SK-MEL-5 (cell line): ENCODE measurements at places on chromosomes 2 and 18.

DNA sequence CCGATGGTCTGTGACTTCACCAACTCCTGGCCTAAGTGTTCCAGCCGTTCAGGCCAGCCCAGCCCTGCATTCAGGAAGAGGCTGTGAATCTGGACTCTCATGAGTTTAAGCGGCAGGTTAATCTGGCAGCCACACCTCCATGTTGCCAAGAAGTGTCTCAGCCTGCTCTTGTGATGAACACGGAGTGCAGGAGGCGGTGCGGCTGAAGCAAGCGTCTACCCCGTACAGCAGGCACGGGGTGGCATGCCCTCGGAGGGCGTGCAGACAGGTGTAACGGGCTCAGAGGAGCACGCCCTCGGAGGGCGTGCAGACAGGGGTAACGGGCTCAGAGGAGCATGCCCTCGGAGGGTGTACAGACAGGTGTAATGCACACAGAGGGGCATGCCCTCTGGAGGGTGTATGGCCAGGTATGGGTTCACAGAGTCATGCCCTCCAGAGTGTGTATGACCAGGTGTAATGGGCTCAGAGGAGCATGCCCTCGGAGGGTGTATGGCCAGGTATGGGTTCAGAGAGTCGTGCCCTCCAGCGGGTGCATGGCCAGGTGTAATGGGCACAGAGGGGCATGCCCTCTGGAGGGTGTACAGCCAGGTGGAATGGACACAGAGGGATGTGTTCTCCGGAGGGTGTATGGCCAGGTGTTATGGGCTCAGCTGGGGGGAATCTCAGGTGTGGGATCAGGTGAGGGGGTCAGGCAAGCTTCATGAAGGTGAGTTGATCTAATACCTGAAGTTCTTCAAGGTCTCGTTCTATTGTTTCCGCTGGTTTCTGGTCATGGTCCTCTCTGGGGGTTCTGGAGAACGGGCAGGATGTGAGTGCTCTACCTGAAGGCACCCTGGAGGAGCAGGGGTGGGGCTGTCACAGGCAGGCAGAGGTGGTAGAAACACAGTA lies 22.6 kb downstream of the CROCC2 start:
- DNase-seq: no peak

- DNase-seq: no peak
Measured at GRCh38 chr18:37184209-37184868, 355.4 kb downstream of the KIAA1328 start.

DNA sequence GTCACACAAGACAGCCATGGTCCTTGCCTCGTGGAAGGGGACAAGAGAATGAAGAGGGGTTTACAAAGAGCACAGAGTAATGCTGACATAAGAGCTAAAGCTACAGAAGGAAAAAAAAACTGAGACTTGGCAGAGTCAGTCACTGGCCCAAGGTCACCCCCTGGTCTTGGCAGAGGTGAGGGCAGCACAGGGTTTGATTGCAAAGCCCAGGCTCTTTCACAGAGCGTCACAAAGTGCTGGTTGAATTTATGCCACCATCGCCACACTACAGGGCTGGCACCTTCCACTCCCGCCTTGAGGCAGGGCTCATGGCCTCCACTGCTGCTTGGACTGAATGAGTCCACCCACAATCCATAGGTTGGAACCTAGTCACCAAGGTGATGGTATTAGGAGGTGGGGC lies 190.2 kb downstream of the INHBB start:
- DNase-seq: no peak

- peak; percentile 99 for DNase-seq
Measured at GRCh38 chr2:227374158-227374557, 4.9 kb downstream of the TM4SF20 start.

DNA sequence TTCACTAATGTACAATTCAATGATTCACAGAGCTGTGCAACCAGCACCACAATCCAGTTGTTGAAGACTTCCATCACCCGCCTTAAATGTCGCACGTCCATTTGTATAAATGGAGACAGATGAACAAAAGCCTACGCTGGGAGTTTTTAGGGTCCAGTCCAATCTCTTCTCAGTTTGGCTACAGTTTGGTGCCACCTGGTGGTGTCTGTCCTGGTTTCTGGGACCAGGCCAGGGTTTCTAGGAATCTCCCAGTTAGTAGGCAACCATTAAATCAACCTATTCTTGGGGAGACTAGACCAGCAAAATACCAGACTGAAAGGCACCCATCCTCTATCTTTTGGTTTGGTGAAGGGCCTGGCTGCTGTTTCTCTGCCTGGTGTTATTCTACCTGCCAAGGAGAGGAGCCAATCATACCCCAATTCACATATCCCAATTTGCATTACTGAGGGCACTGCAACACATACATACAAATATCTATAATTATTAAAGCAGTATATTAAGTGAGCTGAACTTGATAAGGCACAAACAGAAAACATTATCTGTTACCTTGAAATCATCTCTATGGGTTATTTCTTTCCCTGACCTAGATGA lies 3.2 kb upstream of the DDX1 start:
- DNase-seq: peak; percentile 81

DNA sequence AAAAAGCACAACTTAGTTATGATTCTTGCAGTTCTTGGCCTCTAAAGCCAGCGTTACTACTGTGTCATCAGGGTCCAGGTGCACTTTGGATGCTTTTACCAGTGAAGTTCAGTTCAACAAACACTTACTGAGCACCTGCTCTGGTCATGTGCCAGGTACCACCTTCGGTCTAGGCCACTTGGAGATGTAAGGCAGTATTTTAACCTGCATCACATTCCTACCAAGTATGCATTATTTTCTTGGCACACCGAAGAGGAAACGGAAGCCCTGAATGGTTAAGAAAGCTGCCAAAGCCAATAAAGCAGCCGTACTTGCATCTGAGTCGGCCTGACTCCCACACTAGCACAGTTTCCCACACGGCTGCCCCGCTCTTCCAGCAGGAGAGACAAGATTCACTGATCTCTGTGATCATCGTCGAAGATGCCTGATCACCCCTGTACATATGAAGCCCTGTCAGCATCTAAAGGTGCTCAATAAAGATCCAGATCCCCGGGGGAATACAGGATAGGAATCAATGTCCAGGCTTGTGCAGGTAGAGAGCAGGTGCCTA lies 427.1 kb downstream of the EIPR1 start:
- DNase-seq: no peak

GRCh38 chr2:62231541-62231940 lies 35.6 kb downstream of the B3GNT2 start:
- DNase-seq: no peak

GRCh38 chr18:38262661-38263060 lies 697.1 kb upstream of the CELF4 start:
- DNase-seq: no peak

DNA sequence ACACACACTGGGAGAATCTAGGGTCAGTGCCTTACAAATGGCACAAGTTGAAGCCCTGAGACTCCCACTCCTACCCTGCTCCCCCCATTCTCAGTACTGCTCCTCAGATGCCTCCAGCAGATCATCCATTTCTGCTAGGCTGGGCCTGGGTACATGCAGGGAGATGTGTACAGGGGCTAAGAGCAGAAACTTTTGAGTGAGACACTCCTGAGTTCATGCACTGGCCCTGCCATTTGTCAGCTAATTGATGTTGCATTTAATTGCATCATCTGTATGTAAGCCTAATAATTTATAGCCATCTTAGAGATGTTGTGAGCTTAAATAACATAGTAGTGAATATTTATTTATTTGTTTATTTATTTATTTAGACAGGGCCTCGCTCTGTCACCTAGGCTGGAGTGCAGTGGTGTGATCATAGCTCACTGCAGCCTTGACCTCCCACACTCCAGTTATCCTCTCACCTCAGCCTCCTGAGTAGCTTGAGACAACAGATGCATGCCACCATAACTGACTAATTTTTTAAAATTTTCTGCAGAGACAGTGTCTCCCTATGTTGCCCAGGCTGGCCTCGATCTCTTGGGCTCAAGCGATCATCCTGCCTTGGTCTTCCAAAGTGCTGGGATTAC lies 4.8 kb upstream of the CASP8 start:
- no peak for DNase-seq

DNA sequence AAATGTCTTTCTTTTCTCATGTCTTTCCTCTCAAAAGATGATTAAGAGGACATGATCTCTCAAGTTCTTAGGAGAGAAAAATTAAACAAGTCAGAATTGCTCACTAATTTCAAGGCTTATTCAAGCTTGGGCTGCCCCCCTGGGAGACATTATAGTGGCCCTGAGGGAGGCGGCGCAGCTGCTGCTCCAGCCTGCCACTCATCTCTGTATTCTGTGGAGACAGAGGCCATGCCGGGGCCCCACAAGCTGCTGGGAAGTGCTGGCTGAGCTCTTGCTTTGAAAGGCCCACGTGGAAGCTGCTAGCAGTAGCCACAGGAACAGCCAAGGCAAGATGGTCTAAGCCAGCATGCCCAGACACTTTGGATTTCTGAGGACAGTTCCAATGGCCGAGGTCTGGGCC lies 267.4 kb downstream of the LNPK start:
- DNase-seq: no peak

DNA sequence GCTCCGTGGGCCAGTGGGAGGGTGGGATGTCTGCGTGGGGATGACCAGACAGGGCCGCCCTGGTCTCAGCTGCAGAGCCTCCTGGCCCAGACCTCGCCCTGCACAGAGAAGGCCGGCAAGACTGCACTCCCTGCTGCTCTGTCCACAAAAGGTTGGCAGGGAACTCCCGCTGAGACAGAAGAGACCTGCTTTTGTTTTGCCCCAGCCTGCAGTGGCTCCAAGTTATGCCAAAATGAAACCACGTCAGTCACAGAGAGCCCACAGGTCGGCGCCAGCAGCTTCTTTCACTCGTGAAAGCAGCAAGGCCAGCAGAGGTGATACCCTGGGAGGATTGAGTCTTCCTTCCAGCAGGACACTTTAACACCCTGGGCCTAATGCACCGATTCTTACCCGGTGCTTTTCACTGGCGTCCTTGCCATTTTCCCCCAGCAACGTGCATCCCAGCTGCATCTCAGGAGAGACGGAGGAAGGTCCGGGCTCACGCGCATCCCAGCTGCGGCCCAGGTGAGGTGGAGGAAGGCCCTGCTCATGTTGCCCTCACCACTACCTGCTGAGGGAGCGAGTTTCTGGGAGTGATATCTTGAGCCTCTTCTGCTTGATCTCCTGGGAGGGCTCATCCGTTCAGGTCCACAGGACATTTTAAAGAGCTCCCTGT lies 22.1 kb upstream of the CTDP1 start:
- peak; percentile 39 for DNase-seq

- no peak for DNase-seq
Measured at GRCh38 chr18:26865557-26865956, at the start of gene AQP4. AQP4 (minus strand) TSS chr18:26865707; CDS start chr18:26865689, 18 bp downstream.

DNA sequence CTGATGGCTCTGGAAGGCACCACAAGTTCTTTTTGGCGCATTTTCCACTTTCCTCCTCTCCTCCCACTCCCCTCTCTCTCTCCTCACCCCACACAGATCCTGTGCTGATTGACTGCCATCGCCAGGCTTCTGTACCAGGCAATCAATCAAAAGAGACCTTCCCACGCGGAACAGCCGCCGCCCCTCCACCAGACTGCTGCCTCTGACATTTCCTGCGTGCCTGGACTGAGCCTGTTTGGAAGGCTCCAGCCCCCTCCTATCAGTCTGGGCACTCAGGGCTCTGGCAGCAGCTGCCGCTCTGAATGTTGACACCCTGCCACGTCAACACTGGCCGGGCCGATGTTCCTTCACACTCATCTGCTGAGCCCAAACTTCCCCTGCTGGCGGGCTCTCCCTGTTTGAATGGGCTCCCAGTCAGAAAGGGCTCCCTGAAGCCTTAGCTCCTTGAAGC lies 467.7 kb downstream of the EPHA4 start:
- DNase-seq: peak; percentile 88

GRCh38 chr2:70671092-70671675 lies 96.8 kb downstream of the ADD2 start:
- DNase-seq: no peak

GRCh38 chr2:6864231-6864754 lies 1.4 kb downstream of the CMPK2 start:
- no peak for DNase-seq

GRCh38 chr2:213476641-213477040 lies 192.4 kb downstream of the SPAG16 start:
- DNase-seq: no peak

- DNase-seq: no peak
Measured at GRCh38 chr2:172772633-172773032, 37.0 kb downstream of the RAPGEF4 start.

DNA sequence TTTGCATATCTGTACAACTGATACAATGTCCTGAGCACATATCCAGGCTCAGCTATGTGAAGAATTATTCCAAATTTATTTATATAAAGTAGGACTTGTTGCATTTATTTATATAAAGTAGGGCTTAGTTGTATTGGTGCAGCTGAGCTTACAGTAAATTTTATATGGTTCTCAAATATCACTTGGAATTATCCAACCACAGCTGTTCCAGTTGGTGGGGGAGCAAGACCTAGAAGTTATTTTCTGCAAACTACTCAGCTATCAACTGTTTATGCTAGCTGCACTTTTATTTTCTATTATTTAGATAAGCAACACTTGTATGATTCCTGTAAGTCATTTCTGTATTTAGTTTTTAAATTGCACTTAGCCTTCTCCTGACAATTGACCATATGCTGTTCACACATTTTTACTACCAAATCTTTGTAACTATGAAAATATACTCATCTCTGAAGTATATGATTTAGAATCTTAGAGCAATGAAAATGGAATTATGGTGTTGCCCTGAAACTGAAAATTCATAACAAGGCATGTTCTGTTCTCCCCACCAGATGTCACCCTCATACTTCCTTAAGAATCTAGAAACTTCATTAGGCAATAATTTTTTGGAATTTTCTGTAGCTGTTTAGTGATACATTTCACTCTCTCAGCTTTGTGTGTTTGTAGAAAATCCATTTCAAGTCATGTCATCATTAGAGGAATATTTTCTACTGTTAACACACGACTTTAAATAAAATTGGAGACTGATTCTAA lies 157.0 kb upstream of the CBLN2 start:
- DNase-seq: peak; percentile 34

GRCh38 chr2:180978903-180979748 lies 1.3 kb upstream of the UBE2E3 start:
- DNase-seq: no peak

DNA sequence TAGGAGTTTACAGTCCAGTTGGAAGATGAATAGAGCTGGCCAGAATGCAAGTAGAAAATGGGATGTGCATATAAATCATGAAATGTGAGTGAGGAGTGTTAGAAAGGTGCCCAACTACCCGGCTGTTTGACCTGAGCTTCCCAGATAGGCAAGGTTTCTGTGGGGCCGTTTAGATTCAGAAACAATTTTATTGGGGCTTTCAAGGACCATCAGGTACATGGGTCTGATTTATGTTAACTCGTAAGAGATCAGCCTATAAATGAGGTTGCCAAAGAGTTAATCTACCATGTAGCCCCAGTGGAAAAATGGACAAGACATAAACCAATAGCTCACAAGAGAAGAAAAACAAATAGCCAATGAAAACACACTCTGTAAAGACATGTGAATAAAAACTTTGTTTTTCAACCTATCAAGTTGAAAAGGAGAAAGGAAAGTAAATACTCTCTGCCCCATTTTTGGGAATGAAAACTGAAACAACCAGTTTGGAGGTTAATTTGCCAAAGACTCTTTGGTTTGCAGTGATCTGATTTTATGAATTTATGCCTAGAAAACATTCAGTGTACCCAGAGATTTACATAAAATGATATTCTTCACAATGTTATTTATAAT lies 77.4 kb downstream of the TMEM247 start:
- DNase-seq: no peak

GRCh38 chr2:111706481-111707001 lies 177.5 kb downstream of the ANAPC1 start:
- DNase-seq: no peak

GRCh38 chr2:20560891-20561636 lies 89.8 kb downstream of the HS1BP3 start:
- DNase-seq: no peak
